NK-92 treated with Interleukin-12 subunit alpha and Interleukin-12 subunit beta, amount 100 ng/mL, for 24 hours (cell line): ENCODE measurements at places on chromosomes 5 and 9.
A peak's percentile ranks its signal among the peaks of the same experiment; 100 is the strongest.

- no peak for DNase-seq
Measured at GRCh38 chr5:1004461-1005248, 3.9 kb upstream of the NKD2 start.

- DNase-seq, result no peak
Measured at GRCh38 chr5:150206098-150206778, 16.4 kb downstream of the SLC6A7 start.

GRCh38 chr5:72251386-72251785, 68.7 kb downstream of the MRPS27 start:
- DNase-seq, result no peak

DNA sequence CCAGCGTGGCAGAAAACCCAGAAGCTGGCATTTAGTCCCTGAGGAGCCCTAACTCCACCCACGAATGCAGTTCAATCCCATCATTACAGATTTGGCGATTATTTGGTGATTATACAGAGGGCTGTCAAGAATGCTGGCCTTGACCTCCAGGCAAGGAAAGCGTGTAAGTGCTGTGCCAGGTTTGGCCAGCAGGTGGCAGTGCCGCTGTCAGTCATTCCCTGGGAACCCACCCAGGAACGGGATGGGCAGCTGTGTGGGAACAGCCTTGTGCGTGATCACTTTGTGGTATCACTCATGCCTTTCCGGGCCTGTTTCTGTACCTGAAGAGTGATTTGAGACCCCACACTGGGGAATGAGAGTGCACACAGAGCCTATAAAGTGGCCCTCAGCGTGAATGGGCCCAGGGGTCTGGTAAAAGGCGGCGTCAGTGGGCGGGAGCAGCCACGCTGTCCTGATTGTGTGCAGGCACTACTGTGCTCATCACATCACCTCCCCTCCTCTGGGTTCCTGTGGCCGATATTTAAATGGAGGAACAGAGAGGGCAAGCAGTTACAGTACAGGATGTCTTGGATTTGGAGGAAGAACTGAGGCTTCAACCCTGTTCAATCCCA, 215.6 kb downstream of the ROR2 start:
- DNase-seq, result peak; percentile 44

GRCh38 chr5:35902046-35902672, 36.3 kb downstream of the CAPSL start:
- no peak for DNase-seq

GRCh38 chr5:54900984-54901725, 84.2 kb downstream of the ESM1 start:
- DNase-seq, result peak; percentile 73

GRCh38 chr5:10400831-10401230, 40.8 kb upstream of the ROPN1L start:
- no peak for DNase-seq

- no peak for DNase-seq
Measured at GRCh38 chr5:15791859-15792258, 291.9 kb downstream of the FBXL7 start.
